ENCODE measurements at places on chromosomes 4 and X. TPM values are rescaled to one million over a fixed set of nuclear protein-coding genes. Genes with fewer than 3 reads are reported as not detected.
A peak's percentile ranks its signal among the peaks of the same experiment; 100 is the strongest.

DNA sequence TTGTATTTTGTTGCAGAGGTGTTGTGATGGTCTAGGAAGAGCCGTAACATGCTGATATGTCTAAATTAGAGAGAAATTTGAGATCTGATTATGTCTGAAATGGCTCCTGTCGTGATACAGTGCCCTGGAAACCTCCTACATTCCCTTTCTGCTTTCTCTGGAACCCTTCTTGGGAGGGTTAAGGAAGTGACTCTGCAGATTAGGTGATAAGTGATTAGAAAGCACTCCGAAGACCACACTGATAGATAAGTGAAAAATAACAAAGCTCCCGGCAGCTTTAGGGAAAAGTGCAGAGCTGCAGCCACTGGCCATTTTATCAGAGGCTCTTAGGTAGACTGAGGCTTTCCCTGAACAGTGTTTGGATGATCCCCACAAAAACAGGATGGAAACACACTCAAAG, 110.6 kb downstream of the MGST2 start:
- no peak for DNase-seq

The FATE1 gene
- not detected for polyA plus RNA-seq

DNA sequence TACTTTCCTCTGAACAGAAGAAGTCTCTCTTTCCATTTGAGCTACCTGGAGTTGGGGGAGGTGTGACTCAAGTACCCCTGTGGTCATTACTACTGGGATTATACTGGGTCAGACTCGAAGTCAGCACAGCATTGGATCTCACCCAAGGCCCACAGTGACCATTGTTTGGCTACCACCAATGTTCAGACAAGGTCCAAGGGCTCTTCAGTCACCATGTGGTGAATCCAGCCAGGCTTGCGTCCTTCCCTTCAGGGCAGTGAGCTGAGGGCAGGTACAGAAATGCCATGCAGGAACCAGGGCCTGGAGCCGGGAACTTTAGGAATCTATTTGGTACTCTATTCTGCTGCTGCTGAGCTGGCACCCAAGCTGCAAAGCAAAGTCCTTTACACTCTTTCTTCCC, 5.5 kb upstream of the SLC4A4 start:
- DNase-seq: no peak

The TEX13B gene
- not detected for polyA plus RNA-seq

- no peak for DNase-seq
Measured at GRCh38 chr4:148964456-148964855, 522.2 kb upstream of the NR3C2 start.

GRCh38 chrX:9465380-9466123, 694 bp downstream of the TBL1X start:
- peak; percentile 15 for DNase-seq

The LRAT gene
- polyA plus RNA-seq: not detected

The DCX gene
- not detected for polyA plus RNA-seq

DNA sequence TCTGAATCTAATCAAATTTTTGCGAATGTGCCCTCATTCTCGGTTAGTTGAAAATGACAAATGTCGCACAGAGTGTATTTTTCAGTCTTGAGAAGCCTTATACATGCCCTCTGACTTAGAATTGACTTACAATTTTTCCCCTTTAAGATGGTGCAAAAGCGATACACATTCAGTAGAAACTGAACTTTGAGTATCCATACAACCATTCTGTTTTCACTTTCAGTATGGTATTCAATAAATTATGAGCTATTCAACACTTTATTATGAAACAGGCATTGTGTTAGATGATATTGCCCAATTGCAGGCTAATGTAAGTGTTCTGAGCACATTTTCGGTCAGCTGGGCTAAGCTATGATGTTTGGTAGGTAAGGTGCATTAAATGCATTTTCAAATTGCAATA, 43.4 kb downstream of the SLC9A7 start:
- DNase-seq: no peak

DNA sequence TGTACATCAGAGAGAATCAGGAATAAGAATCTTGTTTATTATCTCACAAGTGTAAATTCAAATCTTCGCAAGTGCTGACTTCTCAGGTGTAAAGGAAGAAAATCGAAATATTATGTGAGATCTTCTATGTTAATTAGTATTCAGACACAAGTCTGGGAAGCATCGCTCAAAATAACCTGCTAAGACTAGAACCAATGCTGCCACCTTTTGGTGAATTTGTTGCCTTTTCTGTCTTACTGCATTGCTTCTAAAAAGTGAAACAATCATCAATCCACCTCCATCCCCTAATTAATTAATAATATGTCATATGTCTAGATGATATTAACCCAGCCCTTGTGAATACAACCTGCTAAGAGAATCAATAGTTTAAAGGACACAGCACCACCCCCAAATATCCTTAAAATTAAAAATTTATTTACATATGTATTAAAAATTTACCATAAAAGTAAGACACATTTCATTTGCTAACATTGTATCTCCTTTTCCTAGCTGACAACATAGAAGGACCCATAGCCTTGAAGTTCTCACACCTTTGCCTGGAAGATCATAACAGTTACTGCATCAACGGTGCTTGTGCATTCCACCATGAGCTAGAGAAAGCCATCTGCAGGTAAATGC, 3.5 kb downstream of the EPGN start:
- DNase-seq: no peak

The FGFR3 gene
- not detected for polyA plus RNA-seq

- no peak for DNase-seq
Measured at GRCh38 chr4:13844740-13845139, 217.2 kb upstream of the BOD1L1 start.

DNA sequence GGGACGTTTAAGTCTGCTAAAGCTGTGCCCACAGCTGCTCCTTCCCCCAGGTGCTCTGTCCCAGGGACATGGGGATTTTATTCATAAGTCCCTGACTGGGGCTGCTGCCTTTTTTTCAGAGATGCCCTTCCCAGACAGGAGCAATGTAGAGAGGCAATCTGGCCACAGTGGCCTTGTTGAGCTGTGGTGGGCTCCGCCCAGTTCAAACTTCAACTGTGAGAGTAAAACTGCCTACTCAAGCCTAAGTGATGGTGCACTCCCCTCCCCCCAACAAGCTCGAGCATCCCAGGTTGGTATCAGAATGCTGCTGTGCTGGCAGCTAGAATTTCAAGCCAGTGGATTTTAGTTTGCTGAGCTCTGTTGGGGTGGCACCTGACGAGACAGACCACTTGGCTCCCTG, 1371.4 kb downstream of the ADGRL3 start:
- no peak for DNase-seq

- DNase-seq: no peak
Measured at GRCh38 chr4:149245333-149245732, 570.3 kb downstream of the IQCM start.

DNA sequence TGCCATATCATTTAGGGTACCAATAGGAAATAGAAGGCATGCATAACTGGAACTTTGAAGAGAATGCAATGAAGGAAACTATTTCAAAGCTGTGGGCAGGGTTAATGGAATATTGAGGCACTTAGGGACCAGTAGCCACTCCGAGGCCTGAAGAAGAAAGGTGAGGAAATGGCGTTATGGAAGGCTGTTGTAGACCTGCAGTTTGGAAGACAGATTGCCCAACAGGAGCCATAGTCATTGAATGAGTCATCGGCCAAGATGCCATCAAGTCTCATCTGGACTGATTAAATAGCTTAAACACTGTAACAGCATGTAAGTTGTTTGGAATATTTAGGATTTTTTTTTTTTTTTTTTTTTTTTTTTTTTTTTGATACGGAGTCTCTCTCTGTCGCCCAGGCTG, 11.6 kb downstream of the CXCL13 start:
- DNase-seq: no peak

GRCh38 chr4:165175879-165176278, 31.5 kb upstream of the KLHL2 start:
- no peak for DNase-seq

DNA sequence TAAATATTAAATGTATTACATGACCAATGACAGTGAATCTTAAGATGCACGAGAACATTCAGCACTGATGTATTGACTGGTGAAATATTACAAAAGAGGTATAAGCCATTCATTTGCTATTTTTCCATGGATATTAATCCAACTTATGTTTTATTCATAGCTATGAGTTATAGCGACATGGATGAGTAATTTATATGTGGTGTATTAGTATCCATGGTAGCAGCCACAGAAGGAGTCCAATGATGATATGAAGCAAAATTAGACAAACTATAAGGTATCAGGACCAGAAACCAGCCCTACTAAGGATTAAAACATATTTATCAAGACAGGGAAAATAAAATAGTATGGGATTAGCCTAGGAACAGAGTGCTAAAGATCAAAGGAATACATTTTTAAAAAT, 50.7 kb downstream of the THAP9 start:
- no peak for DNase-seq

- no peak for DNase-seq
Measured at GRCh38 chr4:74073358-74073757, 25.6 kb downstream of the CXCL2 start.

The ADH4 gene
- polyA plus RNA-seq: not detected

The GLRA2 gene
- not detected for polyA plus RNA-seq

Data from naive thymus-derived CD8-positive, alpha-beta T cell (primary cell).